T-helper 22 cell (primary cell): ENCODE measurements at places on chromosomes 5 and 9.

DNA sequence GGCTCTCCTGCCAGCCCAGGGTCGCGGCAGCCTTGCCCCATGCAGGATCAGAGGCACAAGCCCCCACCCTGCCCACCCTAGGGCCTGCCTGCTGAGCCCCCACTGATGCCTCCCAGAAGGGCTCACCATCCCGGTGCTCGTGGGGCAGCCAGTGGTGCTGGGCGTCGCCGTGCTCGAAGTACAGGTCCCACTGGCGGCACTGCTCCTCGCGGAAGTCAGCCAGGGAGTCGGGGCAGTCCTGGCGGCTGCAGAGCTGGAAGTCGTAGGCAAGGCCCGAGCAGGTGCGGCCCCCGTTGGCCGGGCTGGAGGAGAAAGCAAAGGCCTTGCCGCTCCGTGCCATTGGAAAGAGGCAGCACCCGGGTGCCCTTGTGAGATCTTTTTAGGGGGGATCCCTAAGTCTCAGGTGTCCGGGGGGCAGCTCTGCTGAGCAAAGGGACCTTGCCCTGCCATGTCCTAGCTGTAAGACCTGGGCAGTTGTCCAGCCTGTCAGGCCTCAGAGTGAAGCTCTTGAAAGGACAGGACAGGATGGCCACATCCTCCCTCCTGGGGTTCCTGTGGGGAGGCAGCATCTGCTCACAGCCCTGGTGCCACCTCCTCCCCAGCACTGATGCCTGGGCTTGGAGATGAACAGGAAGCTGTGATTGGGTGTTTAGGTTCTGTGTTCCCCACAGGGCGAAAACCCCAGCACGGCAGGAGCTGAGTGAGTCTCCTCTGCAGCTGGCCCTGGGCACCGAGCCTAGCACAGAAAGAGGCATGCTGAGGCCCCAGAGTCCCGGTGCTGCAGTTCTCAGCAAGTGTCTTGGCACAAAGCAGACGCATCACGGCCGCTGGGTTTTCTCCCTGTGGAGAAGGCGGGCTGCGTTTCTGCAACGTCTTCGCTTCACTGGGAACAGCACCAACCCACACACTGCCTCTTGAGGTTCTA is 77.7 kb downstream of the ZNF354C start:
- DNase-seq = no peak

DNA sequence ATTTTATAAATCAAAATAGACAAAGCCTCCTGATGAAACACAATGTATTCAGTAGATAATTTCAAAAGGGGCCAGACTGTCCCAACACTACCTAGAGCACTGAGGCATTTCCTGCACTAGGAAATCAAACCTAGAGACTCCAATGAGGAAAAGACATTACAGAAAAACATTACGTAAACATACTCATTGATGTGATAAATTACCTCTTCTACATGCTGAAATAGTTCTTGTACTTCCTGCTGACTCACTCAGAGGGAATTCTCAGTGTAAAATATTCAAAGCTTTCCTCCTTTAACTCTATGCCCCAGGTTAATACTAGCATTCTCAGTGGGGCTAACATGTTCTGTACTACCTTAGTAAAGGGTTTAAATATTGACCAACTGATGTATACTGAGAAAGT is 178.0 kb downstream of the ESM1 start:
- no peak for DNase-seq

DNA sequence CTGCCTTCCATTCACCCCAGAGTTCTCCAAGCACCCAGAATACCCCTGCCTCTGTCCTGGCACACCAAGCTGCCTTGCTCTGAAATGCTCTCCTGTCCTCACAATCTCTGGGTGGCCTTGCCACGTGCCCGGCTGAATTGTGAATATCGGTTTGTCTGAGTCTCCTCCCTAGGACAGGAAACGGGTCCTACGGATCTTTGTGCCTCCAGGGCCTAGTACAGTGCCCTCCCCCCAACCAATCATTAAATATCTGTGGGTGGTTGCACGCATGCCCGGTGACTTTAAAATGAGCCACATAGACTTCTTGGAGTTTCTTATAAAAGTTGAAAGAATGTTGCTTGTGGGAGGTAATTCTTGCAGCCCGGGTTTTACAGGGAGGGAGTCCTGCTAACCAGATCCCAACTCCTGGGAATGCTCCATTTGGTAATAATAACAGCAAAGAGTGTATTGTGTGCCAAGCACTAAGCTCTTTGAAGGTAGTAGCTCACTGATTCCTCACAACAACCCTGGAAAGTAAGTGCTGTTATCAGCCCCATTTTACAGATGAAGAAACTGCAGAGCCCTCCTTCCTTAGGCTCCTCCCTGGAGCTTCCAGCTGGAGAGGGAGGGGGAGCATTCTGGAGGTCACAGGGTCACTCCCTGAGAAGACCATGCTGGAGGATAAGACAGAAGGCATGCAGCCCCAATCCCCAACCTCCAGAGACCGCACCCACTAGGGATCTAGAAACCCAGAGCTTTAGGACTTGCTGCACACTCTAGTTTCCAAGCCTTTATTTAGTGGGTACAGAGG is 23.4 kb downstream of the URM1 start:
- DNase-seq = no peak

DNA sequence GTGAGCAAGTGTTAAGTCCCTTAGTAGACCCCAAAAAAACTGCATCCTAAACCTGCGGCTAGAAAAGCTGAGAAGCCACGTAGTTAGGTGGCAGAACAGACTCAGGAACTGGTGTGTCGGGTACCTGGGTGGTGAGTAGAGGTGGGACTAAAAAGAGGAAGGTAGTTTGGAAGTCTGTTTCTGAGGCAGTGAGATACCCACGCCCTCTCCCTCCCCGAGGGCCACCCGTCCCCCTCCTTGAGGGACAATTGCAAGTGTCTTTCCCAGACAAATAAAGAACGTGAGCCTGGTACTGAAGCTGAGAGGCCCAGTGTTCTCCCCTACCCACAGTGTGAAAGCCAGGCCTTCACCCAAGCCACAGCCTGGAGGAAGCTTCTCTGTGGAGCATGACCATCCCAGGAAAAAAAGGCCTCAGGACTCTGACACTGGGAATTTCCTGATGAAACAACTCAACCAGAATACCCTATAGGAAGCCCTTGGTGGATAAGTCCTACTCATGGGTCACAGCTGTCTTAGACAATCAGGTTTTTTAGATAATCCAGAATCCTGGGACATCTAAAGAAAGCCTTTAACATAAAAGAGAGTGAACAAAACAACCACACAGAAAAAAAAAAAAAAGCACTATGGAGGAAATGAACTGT is 7.0 kb upstream of the CD74 start:
- DNase-seq = no peak

GRCh38 chr5:65742565-65743231 is 20.7 kb downstream of the NLN start:
- no peak for DNase-seq

- DNase-seq = no peak
Measured at GRCh38 chr5:134794082-134794481, 35.5 kb downstream of the DDX46 start.

DNA sequence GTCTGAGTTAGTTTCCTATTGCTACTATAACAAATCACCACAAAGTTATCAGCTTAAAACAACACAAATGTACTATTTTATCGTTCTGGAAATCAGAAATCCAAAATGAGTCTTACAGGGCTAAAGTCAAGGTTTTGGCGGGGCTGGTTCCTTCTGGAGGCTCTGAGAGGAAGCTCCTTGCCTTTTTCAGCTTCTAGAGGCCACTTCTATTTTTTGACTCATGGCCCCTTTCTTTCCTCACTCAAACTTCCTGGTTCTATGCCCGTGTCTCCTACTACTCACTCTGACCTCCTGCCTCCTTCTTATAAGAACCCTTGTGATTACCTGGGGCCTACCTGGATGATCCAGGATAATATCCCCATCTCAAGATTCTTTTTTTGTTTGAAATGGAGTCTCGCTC is 48.2 kb downstream of the GABBR2 start:
- DNase-seq = no peak

DNA sequence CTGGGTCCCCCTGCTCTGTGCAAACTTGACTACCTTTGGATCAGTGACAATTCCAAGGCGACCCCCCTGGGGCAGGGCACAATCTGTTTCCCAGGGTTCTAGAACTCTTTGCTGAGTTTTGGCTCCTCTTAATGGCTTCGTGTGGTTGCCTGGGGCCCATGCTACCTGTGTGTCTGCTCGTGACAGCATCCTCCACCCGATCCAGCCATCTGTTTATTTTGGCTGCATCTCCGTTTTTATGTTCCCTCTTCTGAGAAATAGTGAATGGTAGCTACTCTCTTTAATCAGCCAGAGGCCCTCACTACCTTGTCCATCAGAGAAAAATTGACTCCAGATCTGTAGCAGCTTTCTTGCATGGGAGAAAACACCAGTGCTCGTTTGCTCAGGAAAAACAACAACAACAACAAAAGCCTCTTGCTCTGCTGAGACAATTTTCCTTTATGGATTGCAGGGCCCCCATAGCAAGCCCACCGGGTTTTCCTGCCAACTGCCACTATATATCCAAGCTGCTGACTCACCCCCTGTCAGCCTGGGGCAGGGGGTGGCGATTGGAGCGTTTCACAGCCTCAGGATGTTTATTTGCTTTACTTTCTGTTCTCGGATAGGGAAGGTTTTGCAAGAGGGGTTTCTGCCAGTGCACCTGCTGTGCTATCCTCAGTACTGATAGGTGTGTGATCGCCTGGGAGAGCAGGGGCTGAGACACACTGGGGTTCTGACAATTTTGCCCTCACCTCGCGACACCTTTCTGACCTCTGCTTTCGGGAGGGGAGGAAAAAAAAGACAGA is 607.8 kb downstream of the BNC2 start:
- no peak for DNase-seq
